ENCODE measurements at places on chromosomes 13 and 19. TPM values are rescaled to one million over a fixed set of nuclear protein-coding genes. Genes with fewer than 3 reads are reported as not detected.

Gene AKAP11
- total RNA-seq, result 76.2 TPM

Gene SIGLEC9
- total RNA-seq, result 0.41 TPM

Gene PALM
- 87.2 TPM for total RNA-seq

Gene SYT5
- 33.0 TPM for total RNA-seq

Gene CD209
- 0.82 TPM for total RNA-seq

Gene KIR3DL1
- not detected for total RNA-seq

Gene LSM7
- total RNA-seq, result 97.4 TPM

Gene PLK5
- total RNA-seq, result not detected

Gene OR7A5
- not detected for total RNA-seq

Gene GPC6
- 9.0 TPM for total RNA-seq

Gene APOC4
- not detected for total RNA-seq

Gene ZNF429
- total RNA-seq, result 28.5 TPM

Gene ESD
- 124 TPM for total RNA-seq

GRCh38 chr19:39257227-39257626, 8.6 kb upstream of the IFNL4 start:
- no peak for DNase-seq

DNA sequence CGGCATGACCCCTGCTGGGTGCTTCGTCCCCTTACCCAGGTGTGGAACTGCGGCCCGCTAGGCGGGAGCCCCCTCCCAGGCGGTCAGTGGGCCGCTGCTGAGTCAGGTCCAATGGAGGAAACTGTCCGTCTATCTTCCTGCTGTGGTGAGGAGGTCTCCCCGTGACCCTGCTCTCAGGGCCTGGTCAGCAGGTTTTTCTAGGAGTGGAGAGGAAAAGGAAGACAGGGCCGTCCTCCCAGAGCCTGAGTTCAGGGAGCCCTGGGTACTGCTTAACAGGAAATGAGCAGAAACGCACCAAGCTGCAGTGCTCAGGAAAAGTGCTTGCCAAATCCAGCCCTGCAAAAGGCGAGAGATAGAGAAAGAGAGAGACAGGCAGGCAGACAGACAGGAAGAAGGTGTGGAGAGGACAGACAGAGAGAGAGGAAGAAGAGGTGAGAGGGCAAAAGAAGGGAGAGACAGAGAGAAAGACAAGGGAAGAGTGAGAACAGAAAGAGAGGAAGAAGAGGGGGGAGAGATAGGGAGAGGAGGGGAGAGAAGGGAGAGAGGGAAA, 10.3 kb downstream of the SH3GL1 start:
- no peak for DNase-seq

DNA sequence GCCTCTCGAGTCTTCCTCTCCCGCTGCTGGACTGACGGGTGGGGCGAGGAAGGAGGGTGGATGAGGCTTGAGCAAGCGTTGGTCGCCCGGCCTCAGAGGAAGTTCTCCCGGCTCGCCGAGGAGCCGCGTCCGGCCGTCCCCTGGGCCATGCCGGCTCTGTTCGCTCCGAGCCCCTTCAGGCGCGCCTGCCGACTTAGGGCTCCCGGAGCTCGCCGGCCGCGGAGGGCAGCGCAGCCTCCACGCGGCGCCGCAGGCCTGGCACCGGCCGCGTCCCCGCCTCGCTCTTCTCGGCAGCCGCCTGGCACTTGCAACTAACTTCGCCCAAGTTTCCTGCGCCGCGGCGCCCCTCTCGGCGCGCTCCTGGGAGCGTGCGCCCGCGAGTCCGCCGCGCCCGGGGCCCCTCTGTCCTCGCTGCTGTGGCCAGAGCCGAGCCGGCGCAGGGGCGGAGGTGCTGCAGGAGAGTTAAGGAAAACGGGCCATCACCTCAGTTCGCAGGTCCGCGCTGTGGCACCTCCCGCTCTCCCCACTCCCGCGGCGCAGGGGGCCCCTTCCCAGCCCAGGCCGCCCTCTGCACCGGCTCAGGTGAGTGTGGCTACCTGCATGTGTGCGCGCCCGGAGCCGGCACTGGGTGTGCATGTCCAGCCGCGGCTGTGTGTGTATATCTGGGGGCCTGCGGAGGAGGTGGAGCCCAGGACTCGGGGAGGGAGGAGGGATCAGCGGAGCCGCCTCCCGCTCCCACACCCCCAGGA, 641 bp upstream of the SOX21 start:
- no peak for DNase-seq

DNA sequence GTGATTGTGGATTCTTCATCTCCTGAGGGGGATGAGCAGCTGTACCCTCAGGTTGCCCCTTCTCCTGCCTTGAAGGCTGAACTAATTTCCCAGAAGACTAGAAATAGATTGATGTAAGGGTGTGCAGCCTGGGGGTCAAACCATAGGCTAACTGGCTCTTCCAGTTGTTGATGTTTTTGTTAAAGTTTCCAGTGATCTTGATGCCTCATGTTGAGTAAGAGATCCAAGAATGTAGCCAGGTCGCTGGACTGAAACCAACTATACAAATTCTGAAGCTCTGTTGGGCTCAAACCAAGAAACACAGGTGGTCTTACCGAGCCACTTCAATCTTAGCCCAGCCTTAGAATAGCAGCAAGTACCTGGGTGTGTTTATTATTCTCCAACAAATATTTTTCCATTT, 391.8 kb downstream of the KLF5 start:
- no peak for DNase-seq

DNA sequence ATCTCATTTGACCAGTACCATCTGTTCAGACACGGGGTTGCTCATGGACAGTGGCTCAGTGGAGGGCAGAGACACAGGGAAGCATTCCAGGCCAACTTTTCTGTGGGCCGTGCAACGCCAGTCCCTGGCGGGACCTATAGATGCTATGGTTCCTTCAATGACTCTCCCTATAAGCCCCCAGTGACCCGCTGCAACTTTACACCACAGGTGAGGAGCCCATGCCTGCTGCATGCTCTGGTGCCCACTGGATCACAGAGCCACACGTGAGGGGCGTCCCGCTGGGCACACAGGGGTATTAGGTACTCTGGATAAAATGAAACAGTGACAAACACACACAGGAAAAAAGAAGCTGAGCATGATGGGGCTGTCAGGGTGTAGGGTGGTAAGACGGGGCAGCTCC, 34.3 kb downstream of the LAIR2 start:
- no peak for DNase-seq

- DNase-seq, result no peak
These were observed 44.4 kb upstream of the USE1 start for GRCh38 chr19:17170538-17171297.

DNA sequence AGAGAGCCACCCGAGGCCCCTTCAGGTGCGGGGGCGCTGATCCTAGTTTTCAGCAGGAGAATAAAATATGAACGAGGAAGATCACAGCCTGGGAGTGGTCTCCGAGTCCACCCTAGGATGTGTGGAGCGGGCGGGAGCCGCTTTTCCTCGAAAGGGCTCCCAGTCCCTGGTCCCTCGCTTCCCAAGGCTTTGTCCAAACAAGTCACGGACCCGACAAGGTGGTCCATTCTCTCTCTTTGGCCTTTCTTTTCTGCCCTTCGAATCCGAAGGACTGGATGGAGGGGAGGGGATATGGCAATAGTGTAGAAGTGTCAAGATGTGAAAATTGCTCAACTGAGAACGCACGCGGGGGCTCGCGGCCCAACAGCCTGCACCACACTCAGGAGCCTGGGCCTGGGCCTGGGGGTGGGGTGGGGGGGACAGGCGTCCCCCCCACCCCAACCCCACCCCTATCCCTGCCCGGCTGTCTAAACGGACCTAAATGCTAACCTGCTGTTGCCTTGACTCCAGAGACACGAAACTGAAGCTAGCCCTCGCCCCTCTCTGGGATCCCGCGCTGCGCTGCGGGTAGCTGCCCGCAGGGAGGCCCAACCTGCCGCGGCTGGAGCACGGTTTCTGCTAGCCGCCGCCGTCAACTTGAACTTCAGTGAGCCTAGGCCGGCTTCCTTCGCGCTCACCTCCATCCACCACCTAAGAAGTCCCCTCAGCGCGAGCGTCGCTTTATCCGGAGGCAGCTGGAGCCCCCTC, 7.1 kb downstream of the ZIC2 start:
- no peak for DNase-seq

DNA sequence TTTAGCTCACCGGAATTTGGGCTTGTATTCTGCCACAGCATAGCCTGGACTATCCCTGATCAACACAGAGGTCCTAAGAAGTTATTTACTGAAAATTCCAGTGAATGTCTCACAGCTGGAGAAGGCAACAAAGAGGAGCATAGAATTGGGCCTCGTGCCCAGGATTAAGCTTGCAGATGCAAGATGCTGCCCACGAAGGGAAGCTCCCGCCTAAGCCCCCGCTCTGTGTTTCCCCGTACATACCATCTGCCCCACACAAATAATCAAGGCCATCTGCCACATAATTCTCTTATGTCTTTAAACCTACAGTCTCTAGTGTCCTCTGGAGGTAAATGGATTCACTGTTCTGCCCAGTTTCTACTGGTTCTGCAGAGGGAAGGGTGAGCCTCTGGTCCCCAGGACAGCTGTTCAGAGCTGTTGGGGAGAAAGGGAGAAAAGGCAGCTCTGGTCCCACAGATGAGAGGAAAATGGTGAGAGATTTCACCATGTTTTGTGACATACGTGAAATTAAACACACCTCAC, 7.4 kb upstream of the TPP2 start:
- DNase-seq, result no peak

DNA sequence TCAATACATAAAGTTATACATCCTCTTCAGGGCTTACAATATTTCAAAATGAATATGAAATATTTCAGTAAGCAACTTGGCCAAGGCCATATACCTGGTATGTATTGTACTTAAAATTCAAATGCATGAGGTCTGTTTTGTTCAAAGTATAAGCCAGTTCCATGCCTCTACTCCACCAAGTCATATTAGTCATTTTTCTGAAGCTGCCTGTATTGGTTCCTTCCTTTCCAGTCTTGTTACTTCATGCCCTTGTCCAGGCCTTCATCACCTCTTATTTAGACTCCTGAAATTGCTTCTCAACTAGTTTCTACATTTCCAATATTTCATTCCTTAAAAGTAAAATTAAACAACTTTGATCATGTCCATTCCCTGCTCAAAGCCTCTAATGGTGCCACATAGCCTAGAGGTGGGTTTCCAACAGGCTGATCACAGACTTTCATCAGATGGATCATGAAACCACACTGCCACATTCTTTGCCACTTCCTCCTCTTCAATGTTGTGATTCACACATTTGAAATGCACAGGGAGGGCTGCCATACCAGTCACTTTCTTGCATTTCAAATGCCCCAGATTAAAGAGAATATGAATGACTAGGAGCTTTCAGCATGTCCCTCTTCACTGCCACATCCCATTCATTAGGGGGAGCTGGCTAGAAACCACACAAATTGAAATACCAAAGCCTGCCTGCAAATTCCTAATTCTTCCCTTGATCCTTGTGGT, 424.1 kb upstream of the DACH1 start:
- DNase-seq, result no peak

GRCh38 chr13:75938811-75939560, 302.9 kb downstream of the LMO7 start:
- no peak for DNase-seq

DNA sequence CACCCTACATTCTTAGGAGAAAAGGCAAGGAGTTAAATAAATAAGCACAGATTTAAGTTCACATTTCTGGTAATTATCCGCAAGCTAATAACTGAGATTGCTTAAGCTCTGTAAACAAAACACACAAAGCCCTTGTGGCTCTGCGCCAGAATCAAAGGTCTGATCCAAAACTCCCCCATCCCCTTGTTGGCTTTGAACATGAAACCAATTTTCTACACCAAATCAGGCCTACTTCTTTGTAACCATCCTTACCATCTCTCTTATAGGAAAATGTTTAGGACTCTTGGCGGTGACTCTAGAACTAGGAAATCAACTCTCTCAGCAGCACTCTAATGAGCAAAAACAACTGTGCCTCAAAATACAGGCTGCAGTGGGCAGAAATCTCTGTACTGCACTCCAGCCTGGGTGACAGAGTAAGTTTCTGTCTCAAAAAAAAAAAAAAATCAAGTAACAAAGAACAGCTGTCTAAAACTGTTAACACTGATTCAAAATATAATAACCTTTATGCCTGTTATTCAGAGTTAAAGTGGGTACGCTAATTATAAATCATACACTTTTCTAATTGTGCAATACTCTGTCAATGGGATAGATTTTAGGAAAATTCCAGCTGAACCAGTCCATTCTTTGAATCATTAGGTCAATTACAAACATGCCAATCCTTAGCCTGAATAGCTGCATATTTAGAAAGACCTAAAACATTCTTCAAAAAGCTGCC, 25.8 kb downstream of the ABCC4 start:
- no peak for DNase-seq

GRCh38 chr13:95784900-95785290, 108.0 kb downstream of the DNAJC3 start:
- no peak for DNase-seq

GRCh38 chr19:48480558-48481500, 11.7 kb downstream of the CYTH2 start:
- peak; percentile 70 for DNase-seq

GRCh38 chr13:100828226-100828625, 153.6 kb upstream of the TMTC4 start:
- no peak for DNase-seq

DNA sequence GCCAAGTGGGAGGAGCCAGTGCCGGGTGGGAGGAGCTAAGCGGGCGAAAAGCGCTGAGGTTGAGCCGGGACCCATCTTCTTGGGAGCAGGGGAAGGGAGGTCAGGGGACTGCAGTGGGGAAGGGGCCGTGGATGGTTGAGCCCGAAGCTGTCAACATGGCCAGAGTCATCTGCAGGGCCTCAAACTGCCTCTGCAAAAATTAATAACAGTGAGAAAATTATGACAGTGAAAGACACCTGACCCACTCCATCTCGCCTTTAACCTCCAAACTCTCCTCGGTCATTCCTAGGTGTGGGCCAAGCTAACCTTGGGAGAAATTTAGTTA, 30.1 kb downstream of the ZNF557 start:
- DNase-seq, result no peak

DNA sequence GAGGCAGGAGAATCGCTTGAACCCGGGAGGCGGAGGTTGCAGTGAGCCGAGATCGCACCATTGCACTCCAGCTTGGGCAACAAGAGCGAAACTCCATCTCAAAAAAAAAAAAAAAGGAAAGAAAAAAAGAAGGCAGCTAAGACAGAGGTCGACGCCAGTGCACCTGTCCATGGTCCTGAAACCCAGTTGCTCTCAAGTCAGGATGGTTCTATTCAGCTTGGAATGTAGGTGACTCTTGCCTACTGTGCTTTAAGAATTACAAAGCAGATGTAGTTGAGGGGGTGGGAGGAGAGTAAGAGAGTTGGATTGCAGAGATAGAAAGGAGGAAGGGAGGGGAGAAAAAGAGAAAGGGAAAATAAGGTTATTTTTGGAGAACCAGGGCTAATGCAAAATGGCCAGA, 18.7 kb downstream of the CACNG7 start:
- no peak for DNase-seq

DNA sequence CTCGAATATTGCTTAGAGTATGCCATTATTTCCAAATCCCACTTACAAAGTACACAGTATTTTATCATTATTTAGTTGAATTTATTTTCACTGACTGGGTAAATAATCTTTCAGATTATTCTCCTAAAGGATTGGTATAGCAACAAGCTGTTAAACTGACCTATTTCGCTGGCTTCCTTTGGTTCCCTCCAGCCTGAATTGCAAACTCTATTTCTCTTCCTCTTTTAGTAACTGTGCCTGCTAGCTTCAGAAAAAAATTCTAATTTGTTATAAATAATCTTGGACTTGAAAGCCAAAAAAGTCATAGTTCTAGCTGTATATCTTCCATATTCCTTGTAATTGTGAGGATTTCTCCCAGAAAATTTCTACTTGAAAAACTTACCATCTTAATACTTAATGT, 15.0 kb upstream of the CCNA1 start:
- DNase-seq, result no peak

GRCh38 chr13:29721766-29722165, 126.3 kb upstream of the SLC7A1 start:
- DNase-seq, result no peak

GRCh38 chr13:18951412-18951811, 230.2 kb downstream of the TUBA3C start:
- no peak for DNase-seq

GRCh38 chr13:107713314-107713713, 502.0 kb downstream of the LIG4 start:
- DNase-seq, result no peak
